ENCODE measurements at places on chromosomes 6 and 20. TPM values are rescaled to one million over a fixed set of nuclear protein-coding genes. Genes with fewer than 3 reads are reported as not detected.

DNA sequence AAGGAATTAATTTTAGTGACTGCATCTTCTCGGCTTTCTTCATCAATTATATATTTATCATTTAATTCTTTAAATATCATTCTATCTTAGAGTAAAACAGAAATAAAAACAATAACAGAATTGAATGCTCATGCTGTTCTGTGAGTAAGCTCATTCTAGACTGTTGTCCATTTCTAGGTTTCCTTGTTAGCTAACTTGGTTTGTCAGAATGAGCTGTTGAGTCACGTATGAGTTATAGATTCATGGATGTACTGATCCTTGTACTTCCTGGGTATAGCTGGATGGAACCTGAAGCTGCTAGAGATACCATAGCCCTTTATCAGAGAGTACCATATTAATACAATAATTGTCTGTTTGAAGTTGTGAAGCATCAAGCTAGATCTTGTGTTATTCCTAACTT lies 515.3 kb downstream of the TENT5A start:
- DNase-seq, result no peak

GRCh38 chr6:37628611-37629320 lies 68.9 kb downstream of the MDGA1 start:
- DNase-seq, result no peak

GRCh38 chr6:21742238-21742660 lies 148.7 kb downstream of the SOX4 start:
- no peak for DNase-seq

GRCh38 chr20:35319192-35319870 lies 27.1 kb upstream of the FAM83C start:
- no peak for DNase-seq

- DNase-seq, result no peak
Measured at GRCh38 chr6:26380256-26380655, 2.7 kb upstream of the BTN2A2 start.

- DNase-seq, result no peak
Measured at GRCh38 chr6:84501315-84501714, 263.1 kb downstream of the TBX18 start.

DNA sequence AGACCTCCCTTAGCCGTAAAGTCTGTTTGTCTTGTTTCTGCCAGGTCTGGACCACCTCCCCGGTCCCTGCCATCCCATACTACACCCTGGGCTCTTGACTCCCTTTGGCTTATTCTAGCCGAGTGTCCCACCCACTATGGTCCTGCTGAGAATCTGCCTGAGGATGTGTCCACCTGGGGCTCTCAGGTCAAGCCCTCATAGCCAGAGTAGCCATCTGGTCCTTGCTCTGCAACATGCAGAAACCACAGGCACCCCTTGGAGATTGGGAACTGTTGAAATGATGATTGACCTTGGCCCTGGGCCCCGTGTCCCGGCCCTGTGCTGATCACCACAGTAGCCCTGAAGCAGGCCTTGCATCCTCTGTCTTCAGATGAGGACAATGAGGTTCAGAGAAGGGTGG lies 44.0 kb downstream of the VSTM2L start:
- DNase-seq, result no peak

DNA sequence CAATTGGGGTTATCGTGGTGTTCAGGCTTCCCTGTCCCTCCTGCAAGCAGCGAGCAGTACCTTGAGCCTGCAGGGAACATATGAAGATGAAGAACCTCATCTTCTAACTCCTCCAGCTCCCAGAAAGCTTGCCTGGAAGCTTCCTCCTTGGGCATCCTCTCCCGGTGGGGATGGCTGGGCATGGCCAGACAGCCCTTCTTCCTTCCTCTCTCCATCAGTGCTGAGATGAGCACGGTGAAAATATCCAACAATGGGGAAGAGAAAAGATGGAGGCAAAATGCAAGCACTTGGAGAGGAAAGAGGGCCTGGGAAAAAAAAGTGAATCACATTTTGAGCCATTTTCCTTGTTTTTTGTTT lies 107.7 kb upstream of the FOXA2 start:
- DNase-seq, result no peak

GRCh38 chr20:62203378-62204030 lies 16.6 kb downstream of the HRH3 start:
- DNase-seq, result no peak

DNA sequence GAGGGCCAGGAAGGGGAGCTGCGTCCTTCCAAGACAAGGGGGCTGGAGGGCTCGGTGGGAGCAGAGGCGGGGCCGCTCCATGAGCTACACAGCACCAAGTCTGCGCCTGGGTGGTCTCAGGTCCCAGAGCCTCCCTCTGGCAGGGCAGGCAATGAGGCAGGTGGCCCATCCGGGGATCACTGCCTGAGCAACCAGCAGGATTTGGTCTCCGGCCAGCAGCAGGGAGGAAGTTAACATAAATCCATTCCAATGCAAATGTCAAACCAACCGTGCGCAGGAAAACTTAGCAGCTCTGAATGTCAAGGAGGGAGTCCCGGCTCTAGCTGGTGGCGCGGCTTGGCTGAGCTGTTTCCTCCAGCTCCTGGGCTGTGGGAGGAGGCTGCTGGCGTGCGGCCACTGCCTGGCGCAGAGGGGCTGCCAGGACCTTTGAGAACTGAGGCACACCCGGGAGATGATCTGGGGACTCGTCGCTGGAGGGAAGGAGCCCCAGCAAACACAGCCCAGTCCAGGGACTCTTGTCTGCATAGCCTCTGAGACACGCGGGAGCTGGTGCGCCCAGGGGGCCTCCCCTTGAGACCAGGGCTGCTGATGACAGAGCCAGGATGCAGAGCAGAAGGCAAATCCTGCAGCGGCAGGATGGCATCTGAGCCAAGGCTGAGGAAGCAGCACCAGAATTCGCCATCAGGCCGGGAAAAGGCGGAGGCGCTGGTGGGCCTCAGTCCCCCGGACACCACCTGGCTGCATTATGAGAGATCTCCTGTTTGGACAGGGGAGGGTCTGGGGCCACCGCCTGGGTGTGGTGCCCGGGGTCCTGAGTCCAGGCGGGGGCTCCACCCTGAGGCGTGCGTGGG lies 33.1 kb upstream of the CHRNA4 start:
- DNase-seq, result no peak

DNA sequence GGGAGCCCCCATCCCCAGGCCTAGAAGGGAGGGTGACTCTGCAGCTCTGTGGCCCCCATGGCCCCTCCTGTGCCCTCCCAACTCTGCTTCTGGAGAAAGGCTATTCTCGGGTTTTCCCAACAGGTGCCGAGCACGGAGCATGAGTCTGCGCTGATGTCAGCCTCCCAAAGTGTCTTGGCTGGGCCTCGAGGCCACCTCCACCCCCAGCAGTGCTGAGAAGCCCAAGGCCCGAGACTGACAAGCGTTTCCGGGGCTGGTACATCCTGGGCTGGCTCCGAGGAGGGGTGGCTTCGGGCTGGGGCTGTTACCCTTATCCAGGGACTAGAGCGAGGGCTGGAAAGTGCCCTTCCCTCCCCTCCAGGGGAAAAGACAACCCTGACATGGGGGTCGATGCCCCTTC lies 60.2 kb upstream of the GATA5 start:
- DNase-seq, result no peak

GRCh38 chr6:132526461-132526860 lies 11.6 kb upstream of the TAAR9 start:
- DNase-seq, result no peak

DNA sequence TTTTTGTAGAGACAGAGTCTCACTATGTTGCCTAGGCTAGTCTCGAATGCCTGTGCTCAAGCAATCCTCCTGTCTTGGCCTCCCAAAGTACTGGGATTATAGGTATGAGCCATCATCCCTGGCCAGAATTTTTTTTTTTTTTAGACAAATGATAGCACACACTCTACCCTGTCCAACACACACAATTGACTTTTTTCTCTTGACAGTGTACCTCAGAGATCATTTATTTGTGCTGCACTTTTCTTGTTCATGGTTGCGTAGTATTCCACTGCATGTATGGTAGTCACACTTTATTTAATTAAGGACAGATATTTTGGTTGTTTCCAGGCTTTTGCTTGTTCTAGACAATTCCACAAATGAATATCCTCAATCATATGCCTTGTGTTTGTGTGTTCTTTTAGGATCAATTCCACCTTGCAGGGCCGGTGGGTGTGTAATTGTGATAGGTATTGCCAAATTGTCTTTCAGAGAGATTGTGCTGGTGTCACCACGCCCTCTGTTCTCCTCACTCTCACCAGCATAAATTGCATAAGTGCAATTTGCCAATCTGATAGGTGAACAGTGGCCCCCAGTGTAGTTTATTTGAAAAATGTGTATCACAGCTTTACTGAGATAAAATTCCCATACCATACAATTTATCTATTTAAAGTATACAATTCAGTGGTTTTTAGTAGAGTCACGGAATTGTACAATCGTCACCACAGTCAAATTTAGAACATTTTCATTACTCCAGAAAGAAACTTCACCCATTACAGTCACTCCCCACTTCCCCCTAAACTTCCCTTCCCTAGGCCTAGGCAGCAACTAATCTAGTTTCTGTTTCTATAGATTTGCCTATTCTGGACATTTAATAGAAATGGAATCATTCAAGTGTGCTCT lies 20.1 kb downstream of the SRC start:
- DNase-seq, result no peak

- DNase-seq, result peak; percentile 74
Measured at GRCh38 chr6:167799033-167799821, 27.5 kb upstream of the AFDN start.

GRCh38 chr6:136945072-136945471 lies 23.0 kb downstream of the SLC35D3 start:
- no peak for DNase-seq

GRCh38 chr6:79864001-79864400 lies 83.4 kb downstream of the ELOVL4 start:
- DNase-seq, result no peak

- DNase-seq, result no peak
Measured at GRCh38 chr6:168162366-168162765, 83.4 kb upstream of the FRMD1 start.

DNA sequence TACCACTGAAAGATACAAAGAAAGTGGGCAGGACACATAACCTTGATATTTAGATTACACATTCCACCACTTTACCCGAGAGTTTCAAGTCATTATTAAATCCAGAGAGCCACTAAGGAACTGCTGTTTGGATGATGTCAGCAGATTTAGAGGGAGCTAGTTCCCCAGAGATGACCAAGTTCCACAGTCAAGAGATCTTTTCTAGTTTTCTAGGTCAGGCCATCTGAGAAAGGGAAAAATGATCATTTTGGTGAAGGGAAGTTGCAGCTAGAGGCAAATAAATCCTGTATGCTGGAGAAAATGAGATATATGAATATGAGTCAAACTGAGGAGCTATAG lies 147.8 kb downstream of the HS3ST5 start:
- DNase-seq, result no peak

HDGFL1 gene
- polyA plus RNA-seq, result not detected

PRDM1 gene
- polyA plus RNA-seq, result 5.8 TPM

TCP11 gene
- polyA plus RNA-seq, result 0.79 TPM

IL17F gene
- polyA plus RNA-seq, result not detected

RUNX2 gene
- 2.5 TPM for polyA plus RNA-seq

IMPG1 gene
- polyA plus RNA-seq, result 1.0 TPM

CLVS2 gene
- 0.16 TPM for polyA plus RNA-seq

LPA gene
- 0.23 TPM for polyA plus RNA-seq

Data from left lung (tissue), 14 donors.